Psoas muscle (tissue), 8 donors: ENCODE measurements at places on chromosomes 1 and 21. TPM values are rescaled to one million over a fixed set of nuclear protein-coding genes. Genes with fewer than 3 reads are reported as not detected.
A peak's percentile ranks its signal among the peaks of the same experiment; 100 is the strongest.

The MYOG gene
- total RNA-seq, result 171 TPM

GRCh38 chr1:22536506-22536905, 26.8 kb upstream of the EPHA8 start:
- H3K27me3 ChIP-seq, result no peaks in the 10 kb centered on the region
- no peaks in the 10 kb centered on the region for H3K36me3 ChIP-seq
- H3K27ac ChIP-seq, result no peak overlapping the region
- peak; percentile 41 for DNase-seq

DNA sequence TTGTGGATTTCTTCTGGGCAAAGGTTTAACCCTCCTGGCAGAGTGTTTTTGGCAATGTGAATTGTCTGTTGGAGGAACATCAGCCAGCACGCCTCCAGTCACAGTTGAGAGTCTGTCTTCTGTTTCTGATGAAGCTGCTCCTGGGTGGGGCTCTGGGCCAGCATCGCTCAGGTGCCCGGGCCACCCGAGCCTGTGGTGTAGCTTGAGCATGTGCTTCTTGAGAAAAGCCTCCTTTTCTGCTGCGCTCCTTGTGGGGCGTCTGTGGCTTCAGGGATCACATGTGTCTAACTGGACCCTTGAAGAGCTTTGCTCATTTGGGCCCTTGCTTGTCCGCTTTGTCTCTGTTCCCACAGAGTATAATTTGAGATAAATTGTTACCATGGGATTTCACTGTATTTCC, 7.2 kb downstream of the RER1 start:
- DNase-seq, result no peak
- peaks cover 7% of the 10 kb centered on the region for H3K4me1 ChIP-seq
- peaks cover 7% of the 10 kb centered on the region for H3K36me3 ChIP-seq
- no peak overlapping the region for H3K4me3 ChIP-seq
- no peaks in the 10 kb centered on the region for H3K27me3 ChIP-seq
- H3K27ac ChIP-seq, result no peak overlapping the region

- no peaks in the 10 kb centered on the region for H3K36me3 ChIP-seq
- no peak overlapping the region for H3K27ac ChIP-seq
- DNase-seq, result no peak
- H3K4me3 ChIP-seq, result no peak overlapping the region
Observed at GRCh38 chr1:1024771-1025699, 5.1 kb downstream of the AGRN start.

- no peaks in the 10 kb centered on the region for H3K27me3 ChIP-seq
- no peaks in the 10 kb centered on the region for H3K36me3 ChIP-seq
- DNase-seq, result no peak
- H3K4me3 ChIP-seq, result no peak overlapping the region
Observed at GRCh38 chr1:235726557-235726956, 77.0 kb upstream of the GNG4 start.

GRCh38 chr21:45545691-45546531, 3.7 kb upstream of the SLC19A1 start:
- peaks cover 3% of the 10 kb centered on the region for H3K27me3 ChIP-seq
- H3K27ac ChIP-seq, result no peak overlapping the region
- no peaks in the 10 kb centered on the region for H3K36me3 ChIP-seq
- H3K4me3 ChIP-seq, result no peak overlapping the region
- peaks cover 5% of the 10 kb centered on the region for H3K4me1 ChIP-seq

- H3K4me1 ChIP-seq, result no peaks in the 10 kb centered on the region
- H3K27ac ChIP-seq, result no peak overlapping the region
- H3K36me3 ChIP-seq, result no peaks in the 10 kb centered on the region
- no peaks in the 10 kb centered on the region for H3K27me3 ChIP-seq
Observed at GRCh38 chr1:191206513-191207207, 729.0 kb upstream of the BRINP3 start.
